AG08395 (cell line): ENCODE measurements at places on chromosomes 5 and 9.
A peak's percentile ranks its signal among the peaks of the same experiment; 100 is the strongest.

DNA sequence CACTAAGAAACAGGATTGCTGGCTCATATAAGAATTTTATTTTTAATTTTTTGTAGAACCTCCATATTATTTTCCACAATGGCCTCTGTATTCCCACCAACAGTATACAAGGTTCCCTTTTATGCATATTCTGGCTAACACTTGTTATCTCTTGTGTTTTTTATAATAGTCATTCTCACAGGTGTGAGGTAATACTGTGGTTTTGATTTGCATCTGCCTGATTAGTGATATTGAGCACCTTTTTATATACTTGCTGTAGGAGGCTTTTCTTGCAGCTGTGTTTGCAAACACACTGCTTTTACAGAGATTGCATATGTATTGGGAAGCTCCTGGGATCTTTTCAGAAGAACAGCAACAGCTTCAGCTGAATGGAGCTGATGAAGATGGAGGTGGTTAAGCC is 164.8 kb downstream of the DEPDC1B start:
- no peak for DNase-seq

GRCh38 chr9:99870126-99870525 is 36.3 kb upstream of the STX17 start:
- peak; percentile 47 for DNase-seq

- no peak for DNase-seq
These were observed 526.9 kb downstream of the DTWD2 start for GRCh38 chr5:118461436-118461835.

- DNase-seq = no peak
These were observed 51.6 kb downstream of the ADAM19 start for GRCh38 chr5:157523976-157524375.

DNA sequence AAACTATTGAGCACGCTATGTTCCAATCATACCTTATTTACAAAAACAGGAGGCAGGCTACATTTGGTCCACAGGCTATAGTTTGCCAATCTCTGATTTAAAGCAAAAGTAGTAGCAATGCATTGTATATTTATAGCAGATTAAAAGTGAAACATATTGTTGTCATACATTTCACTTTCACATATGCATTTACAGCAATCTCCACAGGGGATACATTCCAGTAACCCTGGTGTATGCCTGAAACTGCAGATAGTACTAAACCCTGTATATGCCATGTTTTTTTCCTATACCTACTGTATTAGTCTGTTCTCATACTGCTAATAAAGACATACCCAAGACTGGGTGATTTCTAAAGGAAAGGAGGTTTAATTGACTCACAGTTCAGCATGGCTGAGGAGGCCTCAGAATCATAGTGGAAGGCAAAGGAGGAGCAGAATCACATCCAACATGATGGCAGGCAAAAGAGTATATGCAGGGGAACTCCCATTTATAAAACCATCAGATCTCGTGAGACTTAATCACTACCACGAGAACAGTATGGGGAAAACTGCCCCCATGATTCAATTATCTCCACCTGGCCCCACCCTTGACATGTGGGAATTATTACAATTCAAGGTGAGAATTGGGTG is 5.9 kb upstream of the CSF1R start:
- DNase-seq = no peak

DNA sequence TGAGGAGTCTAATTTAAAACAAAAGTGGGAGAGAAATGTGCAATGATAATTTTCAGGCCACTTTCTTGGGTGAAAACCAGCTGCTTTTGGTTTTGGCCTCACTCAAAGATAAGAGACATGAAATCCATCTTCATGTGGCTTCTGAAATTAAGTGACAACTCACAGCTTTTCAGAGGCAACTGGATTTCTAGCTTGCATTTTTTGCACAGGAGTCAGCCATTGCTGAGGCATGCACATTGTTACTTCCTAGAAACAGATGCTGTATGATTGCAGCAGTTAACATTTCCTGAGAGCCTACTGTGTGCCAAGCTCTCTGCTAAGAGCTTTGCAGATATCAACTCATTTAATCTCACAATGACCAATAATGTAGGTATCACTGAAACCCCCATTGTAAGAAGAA is 562.6 kb downstream of the NR2F1-AS1 start:
- peak; percentile 34 for DNase-seq

- DNase-seq = no peak
These were observed 379.1 kb downstream of the KIAA0825 start for GRCh38 chr5:94239266-94239665.

- no peak for DNase-seq
These were observed 184.4 kb downstream of the HSD17B3 start for GRCh38 chr9:96117398-96118080.

GRCh38 chr5:149892594-149892993 is 52.0 kb downstream of the PDE6A start:
- no peak for DNase-seq

DNA sequence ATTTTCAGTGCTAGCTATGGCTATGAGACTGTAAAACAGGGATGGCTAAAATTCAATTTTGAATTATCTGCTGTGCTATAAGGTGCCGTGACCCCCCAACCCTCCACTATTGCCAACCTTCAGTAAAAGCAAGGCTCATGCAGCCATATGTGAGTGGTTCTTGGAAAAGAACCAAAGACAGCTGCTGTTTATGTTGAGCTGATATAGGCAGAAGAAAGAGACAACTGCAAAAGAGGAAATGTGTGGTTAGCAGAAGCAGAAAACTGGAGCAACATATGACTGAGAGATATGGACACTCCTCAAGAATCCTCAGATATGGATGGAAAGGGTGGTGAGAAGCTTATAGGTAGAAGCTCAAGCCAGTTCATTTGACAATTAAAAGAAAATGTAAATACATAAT is 200.3 kb downstream of the TLE1 start:
- no peak for DNase-seq

DNA sequence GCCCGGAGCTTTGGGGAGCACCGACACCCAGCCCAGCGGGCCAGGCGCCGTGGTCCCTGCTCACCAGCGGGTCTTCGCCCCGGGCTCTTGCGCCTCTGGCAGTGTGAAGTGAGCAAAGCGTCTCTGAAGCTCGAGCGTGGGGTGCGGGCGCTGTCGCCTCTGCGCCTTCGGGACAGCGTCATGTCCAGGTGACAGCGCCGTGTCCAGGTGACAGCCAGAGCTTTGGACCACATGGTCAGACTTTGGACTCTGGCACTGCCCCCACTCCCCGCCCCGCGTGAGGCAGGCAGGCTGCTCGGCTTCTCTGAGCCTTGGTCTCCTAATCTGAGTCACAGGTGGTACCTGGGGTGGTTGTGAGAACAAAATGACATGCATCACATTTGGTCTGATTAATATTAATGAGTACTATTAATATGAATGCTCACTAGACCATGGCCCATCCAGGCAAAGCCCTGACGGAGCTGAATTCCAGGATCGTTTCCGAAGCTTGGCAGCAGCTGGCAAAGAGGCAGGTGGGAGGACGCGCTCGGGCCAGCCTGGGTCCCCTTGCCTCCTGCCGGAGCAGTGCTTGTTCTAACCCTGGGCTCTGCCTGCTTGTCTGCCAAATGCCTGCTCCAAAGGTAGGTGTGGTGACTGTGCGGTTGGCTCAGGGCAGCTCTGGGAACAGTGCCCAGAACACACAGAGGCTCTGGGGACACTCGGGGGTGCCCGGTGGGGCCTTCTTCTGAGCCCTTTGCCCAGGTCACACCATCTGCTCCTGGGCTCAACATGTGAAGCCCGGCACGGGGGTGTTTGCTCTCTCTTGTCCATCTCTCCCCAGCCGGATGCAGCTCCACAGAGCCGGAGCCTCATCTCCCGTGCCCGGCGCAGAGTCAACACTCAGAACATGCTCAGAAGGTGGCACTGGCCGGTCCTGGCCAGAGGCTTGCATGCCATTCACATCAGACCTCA is 157.1 kb downstream of the OLFM1 start:
- no peak for DNase-seq

DNA sequence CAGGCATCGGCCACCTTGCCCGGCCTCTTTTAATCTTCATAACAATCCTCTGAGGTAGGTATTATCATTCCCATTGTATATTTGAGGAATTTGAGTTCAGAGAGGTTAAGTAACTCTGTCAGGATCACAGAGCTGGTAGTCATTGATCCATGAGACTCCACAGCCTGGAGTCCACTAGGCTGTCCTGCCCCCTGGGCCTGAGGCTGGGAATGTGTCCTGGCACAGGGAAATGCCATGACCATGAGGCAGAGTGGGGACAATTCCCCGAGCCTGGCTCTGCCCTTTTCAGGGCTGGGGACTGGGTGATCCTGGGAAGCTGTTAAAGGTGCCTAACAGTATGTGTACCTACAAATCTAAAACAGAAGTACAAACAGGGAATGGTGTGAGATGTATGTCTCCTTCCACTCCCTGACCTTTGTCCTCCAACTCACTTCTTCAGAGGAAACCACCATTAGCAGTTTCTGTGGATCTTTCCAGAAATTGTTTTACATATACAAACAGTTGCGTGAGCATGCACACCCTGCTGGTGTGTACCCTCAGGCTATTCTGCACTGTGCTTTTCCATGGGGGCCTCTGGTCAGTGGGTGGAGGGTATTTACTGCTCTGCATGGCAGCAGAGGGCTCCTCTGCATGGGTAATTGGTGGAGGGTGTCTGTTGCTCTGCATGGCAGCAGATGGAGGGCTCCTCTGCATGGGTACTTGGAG is 53.8 kb downstream of the NDST1 start:
- DNase-seq = no peak

GRCh38 chr5:176638437-176638836 is 8.0 kb downstream of the EIF4E1B start:
- DNase-seq = no peak

GRCh38 chr5:118506217-118506852 is 482.0 kb downstream of the DTWD2 start:
- no peak for DNase-seq

DNA sequence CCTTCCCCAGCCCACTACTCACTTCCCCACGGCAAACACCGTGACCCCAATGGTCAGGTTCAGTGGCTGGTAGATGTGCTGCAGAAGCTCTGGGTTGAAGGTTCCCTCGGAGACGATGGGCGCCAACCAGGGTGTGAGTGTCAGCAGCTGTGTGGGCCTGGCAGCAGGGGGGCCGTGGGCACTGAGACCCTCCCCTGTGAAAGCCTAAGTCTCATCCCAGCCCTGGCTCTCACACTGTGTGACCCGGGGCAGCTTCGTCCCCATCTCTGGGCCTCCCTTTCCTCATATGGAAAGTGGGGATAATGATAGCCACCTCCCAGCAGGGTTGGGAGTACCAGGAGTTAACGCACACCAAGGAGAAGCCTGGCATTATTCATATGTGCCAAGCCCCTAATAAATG is 8.6 kb downstream of the GBGT1 start:
- DNase-seq = no peak

- no peak for DNase-seq
These were observed 265.9 kb downstream of the MCTP1 start for GRCh38 chr5:95018946-95019345.

- DNase-seq = peak; percentile 45
These were observed 66.8 kb downstream of the FBXL7 start for GRCh38 chr5:15566789-15567188.

DNA sequence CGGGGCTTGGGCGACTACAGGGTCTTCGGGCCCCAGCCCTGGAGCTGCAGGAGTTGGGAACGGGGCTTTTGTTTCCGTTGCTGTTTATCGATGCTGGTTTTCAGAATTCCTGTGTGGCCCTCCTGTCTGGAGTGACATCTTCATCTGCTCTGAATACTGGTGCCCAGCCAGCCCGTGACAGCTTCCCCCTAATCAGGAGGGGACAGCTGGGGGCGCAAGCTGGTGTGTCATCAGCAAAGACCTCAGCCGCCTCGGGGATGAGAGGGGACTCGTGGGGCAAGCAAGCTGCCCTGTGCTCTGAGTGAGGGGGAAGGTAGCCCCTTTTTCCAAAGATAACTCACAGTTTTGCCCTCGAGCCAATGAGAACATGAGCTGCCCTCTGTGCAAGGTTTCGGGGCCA is 110.7 kb downstream of the RXRA start:
- DNase-seq = no peak

- peak; percentile 91 for DNase-seq
These were observed 9.3 kb upstream of the TEX48 start for GRCh38 chr9:114691046-114691955.

- DNase-seq = no peak
These were observed 1.1 kb downstream of the RALGDS start for GRCh38 chr9:133119846-133120500.
